Ascending aorta (tissue), 2 donors: ENCODE measurements at places on chromosomes 6 and 20.

GRCh38 chr6:47163536-47163935 is 121.4 kb upstream of the ADGRF1 start:
- DNase-seq, result no peak

DNA sequence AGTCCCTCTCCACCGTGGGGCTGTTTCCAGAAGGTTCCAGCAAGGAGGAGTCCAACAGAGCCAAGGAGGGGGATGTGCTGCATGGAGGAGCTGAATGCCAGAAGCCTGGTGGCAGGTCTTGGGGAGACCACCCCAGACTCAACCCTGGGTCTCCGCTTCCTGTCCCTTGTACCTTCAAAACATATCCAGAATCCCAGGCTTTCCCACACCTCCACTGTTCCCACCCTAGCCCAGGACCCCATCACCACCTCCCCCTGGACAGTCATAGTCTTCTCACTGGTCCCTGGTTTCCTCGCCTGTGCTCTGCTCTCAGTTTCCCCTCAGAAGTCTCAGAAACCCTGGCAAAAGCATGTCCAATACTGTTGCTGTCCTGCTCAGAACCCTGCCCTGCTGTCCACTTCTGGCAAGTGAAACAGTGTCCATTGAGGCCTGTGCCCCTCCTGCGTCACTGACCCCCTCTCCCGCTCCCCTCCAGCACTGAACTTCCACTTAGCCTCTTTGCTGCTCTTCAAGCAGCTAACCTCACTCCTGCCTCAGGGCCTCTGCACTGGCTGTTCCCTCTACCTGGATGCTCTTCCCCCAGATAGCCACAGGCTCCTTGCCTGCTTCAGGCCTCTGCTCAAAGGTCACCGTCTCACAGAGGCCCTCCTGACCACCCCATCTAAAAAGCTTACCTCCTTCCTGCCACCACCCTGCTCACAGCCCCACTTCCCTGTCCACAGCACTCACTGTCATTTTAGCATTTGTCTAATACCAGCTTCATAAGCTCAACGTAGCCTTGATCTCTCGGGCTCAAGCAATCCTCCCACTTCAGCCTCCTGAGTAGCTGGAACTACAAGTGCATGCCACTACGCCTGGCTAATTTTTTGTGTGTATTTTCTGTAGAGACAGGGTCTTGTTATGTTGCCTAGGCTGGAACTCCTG is 169.2 kb downstream of the GRM4 start:
- no peak for DNase-seq

DNA sequence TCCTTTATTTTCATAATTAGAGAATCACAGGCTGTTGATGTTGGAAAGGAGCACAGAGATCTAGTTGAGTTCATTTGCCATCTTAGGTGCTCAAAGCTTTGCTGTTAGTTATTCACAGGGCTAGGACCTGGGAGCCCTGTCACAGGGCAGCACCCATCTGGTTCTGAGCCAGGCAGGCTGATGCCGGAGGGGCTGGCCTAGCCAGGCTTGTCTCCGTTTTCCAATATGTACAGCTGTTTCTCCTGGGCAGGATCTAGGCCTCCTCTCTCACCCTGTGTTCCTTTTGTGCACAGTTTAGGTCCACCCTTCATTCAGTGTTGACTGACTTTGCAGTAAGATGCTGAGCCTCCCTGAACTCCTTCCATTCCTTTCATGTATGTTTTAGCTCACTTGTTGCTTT is 33.4 kb downstream of the LRRC1 start:
- DNase-seq, result no peak

DNA sequence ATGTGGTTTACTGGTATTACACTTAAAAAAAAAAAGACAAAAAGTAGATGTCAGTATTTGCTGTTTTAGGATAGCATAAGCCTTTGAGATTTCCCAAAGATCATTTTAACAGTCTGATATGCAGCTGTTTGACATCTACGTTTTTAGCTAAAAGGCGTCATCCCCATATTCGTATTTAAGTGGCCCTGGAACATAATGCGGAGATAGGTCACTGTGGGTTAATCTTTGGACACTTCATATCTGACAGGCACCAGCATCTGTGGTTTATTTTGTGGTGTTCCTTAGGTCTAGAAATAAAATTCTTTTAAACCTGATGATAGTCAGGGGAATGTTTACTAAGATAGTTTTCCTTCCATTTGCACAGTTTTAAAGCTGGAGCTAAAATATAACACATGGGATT is 313.7 kb downstream of the SOX4 start:
- DNase-seq, result no peak

DNA sequence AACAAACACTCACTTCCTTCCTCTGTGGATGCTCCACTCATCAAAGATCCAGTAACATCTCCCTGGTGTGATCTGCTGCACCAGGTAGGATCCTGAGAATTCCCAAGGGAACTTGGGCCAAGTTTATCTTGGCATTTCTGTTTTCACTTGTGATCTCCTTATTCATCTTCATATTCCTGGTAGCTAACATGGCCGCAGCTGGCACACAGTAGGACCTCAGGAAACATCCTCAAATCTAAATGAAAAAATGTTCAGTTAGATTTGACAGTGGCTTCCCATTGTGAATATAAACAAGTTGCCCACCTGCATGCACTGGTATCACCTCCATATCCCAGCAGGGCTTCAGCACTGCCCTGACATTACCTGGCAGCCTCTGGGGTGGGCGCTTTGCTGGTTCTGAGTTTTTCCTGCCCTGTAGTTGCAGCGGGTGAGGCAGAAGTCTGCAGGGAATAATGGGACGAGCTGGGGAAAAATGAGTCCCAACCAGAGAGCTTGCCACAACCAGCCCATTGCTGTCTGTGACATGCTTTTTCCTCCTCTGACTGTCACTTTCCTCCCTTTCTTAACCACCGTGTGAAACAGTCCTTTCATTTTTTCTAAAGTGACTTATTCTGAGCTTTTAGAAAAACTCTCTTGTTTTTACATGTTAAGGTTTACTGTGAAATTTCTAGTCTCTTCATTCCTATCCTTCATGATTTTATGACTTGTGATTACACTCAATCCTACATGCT is 9.4 kb upstream of the DSTN start:
- no peak for DNase-seq
